Fibroblast of pulmonary artery (primary cell): ENCODE measurements at places on chromosomes 1 and 21.
A peak's percentile ranks its signal among the peaks of the same experiment; 100 is the strongest.

GRCh38 chr21:30613836-30614235 lies at the start of gene KRTAP6-1:
Gene KRTAP6-1 (minus strand): TSS chr21:30613930. CDS start chr21:30613904, 26 bp downstream.
- DNase-seq = no peak

- peak; percentile 57 for DNase-seq
These were observed 194.3 kb upstream of the CAMK1G start for GRCh38 chr1:209389258-209389657.

DNA sequence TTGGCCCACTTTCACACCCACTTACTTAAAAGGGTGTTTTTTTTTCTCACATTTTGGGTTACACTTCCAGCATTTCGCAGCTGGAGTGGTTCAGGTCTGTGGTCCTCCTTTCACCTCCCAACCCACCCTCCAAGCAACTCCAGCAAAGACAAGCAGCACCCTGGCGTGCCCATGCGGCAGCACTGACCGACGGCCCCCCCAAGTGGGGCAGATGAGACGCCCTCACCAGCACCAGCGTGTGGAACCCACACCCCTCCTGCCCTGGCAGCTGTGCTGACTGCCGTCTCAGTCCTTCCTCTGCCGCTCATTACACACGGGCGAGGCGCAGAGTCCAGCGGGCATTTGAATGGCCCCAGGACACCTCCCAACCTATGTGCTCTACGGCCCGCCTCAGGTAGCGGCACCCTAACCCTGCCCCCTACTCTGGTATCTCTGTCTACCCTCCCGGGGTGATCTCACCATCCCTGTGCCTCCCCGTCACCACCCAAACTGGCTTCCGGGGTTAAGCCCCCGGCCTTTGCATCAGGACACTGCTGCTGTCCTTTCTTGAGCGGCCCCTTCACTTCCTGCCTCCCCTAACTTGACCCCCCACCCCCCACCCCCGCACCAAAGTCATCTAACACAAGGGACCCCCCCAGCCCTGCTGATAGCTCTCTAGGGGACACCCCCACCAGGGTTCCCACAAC lies 10.9 kb downstream of the LSS start:
- no peak for DNase-seq

DNA sequence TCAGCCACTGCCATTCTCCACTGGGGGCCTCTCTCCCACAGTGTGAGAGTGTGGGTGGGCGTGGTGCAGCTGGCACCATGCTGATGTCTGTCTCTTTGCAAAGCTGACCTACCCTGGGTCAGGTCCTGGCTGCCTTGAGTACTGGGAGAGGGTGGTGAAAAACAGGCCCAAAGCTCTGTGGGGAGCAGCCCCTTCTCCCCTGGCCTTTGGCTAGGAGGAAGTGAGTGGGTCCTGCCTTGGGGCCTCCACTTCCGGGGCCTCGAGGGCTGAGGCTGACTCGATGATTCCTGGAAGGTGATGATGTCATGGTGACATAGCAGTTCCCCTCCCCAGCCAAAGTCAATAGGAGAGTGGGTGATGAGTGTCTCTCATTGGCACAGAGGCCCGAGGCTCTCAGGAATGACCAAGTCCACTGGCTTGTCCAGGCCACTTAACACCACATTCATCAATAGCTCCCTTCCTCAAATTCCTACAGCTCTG lies 53.0 kb downstream of the IER5 start:
- peak; percentile 78 for DNase-seq

DNA sequence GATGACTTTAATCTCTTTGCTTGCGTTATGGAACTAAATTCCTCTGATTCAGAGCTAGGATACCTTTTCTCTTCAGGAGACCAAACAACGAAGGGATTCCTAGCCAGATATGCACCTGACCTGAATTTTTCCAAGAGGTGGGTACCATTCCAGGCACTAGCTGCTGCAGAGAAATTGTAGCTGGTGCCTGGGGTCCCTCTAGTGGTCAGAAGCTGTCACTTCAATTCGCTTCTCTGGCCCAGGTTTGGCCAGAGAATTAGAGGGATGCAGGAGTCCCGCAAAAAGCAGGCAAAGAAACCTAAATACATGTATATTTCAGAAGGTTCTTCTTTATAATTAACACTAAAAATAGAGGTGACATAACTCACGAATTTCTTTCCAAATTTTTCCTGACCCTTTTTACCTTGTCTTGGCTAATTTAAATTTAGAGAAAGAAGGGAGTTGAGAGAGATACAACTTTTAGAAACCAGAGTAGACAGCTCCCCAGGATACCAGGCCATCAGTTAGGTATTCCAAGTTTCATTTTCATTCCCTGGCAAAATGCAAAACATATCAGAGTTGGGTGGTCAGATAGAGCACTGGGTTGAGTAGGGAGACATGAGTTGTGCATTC lies 9.6 kb downstream of the ACKR1 start:
- peak; percentile 60 for DNase-seq

DNA sequence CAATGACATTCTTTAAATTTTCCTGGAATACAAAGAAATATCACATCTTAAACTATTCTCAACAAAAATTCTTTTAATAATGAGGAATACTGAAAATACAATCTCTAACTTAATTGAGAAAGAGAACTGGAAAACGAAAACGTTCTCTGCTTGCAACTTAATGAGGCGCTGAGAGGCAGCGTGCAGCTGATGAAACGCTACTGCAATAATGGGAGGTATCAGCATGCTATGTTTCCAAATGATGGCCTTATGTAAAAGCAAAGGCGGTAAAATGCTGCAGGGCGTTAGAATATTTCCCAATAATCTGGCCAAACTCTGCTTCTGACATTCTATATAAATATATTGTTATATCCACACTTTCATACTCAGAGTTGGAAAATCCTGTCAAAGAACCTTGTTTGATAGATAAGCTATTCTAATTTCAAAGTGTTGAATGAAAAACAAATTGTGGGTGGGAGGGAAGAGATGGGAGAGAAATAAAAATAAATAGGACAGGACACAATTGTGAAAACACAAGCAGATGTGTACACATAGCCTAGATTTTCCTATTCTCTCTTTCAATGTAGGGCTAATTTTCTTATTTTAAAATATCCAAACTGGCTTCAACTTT lies 70.9 kb downstream of the APP start:
- peak; percentile 53 for DNase-seq

DNA sequence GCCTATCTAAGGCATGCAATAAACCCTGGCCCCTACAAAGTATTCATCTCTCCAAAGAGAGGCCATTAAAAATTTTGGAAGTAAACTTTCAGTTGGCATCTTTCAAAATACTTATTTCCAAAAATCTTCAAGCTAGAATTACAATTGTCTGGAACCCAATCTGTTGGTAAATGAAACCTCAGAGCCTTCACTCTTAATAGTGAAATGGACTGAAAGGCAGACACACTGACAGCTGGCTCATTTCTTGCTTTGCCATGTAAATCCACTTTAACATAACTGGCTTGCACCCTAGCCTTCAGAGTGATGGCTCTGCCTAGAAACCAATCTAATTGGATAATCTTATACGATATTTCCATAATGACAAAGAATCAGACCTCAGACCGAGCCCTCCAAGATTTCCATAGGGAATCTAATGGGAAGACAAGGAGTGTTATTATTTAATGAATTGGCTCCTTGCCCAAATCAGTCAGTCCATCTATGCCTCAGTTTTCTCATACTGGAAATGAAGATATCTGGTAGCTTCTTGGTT lies 9.2 kb upstream of the PALMD start:
- DNase-seq = no peak

DNA sequence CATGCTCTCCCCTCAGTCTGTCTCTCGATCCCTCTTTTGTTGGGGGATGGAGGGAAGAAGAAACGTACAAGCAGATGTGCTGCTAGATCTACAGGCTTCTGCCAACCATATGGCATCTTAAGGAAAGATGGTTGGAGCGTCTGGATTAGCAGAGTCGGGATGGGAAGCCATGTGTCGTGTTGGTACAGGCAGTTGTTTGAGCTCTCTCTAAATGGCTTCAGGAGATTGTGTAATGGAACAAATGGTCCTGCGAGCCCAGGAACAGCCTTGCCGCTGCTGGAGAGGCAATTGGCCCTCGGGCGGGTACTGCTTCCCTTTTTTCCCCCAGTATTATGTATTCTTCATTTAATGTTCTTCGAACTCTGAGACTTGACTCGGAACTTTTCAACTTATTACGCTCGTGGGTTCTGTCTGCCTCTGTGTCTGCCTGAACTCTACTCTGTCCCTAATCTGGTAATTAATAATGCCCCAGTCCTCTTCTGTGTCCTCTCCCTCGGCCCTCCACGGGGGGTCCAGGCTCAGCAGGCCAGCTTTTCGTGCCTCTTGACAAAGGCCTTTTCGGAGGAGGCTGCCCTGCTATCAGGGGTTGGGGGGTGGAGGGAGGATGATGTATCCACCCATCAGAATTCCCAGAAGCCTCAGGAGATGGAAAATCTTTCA lies 215.3 kb downstream of the SDCCAG8 start:
- DNase-seq = no peak

GRCh38 chr1:61486783-61487536 lies 238.0 kb downstream of the TM2D1 start:
- DNase-seq = no peak

GRCh38 chr1:110364221-110364620 lies 25.0 kb downstream of the RBM15 start:
- DNase-seq = no peak
